ENCODE measurements at places on chromosomes 2 and 18.

GRCh38 chr2:184599872-184600222 is 1.5 kb downstream of the ZNF804A start:
- no peak for DNase-seq

DNA sequence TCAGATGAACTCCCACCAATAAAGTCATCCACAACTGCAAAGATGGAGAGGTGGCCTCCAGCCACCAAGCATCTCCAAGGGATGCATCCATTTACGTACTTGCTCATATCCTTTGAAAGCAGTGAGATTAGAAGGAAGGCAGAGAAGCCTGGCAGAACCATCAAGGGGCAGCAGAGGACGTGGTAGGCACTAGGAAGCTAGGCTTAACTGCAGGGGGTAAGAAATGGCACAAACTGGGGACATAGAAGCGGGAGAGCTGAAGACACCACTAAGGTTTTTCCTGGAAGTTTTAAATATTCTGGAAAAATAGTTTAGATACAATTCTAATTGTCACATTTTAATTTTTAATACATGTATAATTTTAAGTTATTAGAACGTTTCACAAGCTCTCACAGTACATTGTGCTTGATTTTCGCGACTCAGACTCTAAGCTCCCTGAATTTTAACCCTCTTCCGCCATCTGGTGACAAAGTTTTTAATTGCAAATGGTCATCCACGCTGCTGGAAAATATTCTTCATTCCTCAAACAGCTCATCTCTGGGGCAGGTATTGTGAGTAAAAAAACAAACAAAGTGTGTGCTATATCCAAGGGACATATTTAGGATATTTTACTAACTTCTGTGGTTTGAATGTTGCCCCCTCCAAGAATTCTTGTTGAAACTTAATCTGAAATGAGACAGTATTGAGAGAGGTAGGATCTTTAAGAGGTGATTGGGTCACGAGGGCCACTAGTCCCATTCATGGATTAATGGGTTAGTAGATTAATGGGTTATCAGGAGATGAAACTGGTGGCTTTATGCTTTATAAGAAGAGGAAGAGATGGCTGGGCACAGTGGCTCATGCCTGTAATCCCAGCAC is 1.6 kb upstream of the PSTPIP2 start:
- peak; percentile 65 for DNase-seq

DNA sequence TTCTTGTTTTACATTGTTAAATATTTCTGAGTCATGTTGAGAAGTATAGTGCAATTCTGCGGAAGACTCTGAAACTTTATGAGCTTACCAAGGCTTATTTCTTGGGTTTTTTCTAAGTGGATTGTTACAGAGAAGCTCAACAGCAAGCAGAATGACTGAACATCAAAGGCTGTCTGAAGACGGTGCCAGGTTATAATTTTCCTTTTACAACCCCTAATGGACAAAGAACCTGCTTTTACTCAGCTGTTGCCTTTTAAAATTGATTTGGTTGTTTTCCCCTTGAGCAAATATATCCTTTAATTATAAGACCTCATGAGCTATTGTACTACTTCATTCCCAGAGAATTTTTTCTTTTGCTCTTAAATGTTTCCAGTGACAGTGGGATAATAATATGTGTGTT is 41.6 kb downstream of the LAMA3 start:
- DNase-seq = no peak

DNA sequence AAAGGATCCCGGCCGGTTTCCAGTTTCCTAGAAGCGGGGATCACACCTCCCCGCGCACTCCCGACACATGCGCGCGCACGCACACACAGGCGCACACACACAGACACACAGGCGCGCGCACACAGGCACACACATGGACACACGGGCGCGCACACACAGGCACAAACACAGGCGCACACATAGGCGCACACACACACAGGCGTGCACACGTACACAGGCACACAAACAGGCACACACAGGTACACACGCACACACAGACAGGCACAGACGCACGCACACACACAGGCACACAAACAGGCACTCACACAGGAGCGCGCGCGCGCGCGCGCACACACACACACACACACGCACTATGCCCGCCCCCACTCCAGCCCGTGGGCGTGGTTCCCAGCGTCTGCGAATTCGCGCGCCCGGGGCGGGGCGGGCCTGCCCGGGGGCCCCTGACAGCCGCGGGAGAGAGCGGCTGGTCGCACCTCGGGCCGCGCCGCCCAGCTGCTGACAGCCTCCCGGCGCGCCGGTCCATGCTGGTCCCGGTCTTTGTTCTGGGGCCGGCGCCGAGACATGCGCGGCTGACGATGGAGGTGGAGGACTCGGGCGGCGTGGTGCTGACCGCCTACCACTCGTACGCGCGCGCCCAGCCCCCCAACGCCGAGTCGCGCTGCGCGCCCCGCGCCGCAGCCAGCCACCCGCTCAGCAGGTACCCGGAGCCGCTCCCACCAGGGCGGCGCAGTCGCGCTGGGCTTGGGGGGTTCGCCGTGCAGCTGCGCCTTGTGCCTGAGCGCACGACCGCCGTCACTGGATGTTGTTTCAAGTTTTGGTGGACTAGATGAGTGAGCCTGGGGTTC is at the start of gene ARHGAP28:
Gene ARHGAP28 (plus strand): TSS at position 470 of the 845 bp plus-strand sequence. CDS start 106 bp downstream, at position 576.
- DNase-seq = no peak

GRCh38 chr2:30747206-30747605 is 60.0 kb downstream of the CAPN13 start:
- DNase-seq = no peak

- peak; percentile 25 for DNase-seq
These were observed at the start of gene HOXD3 for GRCh38 chr2:176156807-176157498. HOXD3 (plus strand) TSS chr2:176157307; CDS start chr2:176169115, 11,808 bp downstream.

- no peak for DNase-seq
These were observed 62.8 kb downstream of the NBEAL1 start for GRCh38 chr2:203077451-203077850.

GRCh38 chr2:223824301-223824700 is 13.1 kb downstream of the AP1S3 start:
- DNase-seq = no peak

GRCh38 chr2:36287363-36288275 is 68.0 kb upstream of the CRIM1 start:
- no peak for DNase-seq

GRCh38 chr2:200373973-200374416 is 67.5 kb downstream of the SPATS2L start:
- DNase-seq = no peak

GRCh38 chr18:6757931-6758330 is 28.4 kb downstream of the ARHGAP28 start:
- DNase-seq = no peak

- DNase-seq = no peak
These were observed 110.6 kb downstream of the HNRNPLL start for GRCh38 chr2:38492042-38492615.

DNA sequence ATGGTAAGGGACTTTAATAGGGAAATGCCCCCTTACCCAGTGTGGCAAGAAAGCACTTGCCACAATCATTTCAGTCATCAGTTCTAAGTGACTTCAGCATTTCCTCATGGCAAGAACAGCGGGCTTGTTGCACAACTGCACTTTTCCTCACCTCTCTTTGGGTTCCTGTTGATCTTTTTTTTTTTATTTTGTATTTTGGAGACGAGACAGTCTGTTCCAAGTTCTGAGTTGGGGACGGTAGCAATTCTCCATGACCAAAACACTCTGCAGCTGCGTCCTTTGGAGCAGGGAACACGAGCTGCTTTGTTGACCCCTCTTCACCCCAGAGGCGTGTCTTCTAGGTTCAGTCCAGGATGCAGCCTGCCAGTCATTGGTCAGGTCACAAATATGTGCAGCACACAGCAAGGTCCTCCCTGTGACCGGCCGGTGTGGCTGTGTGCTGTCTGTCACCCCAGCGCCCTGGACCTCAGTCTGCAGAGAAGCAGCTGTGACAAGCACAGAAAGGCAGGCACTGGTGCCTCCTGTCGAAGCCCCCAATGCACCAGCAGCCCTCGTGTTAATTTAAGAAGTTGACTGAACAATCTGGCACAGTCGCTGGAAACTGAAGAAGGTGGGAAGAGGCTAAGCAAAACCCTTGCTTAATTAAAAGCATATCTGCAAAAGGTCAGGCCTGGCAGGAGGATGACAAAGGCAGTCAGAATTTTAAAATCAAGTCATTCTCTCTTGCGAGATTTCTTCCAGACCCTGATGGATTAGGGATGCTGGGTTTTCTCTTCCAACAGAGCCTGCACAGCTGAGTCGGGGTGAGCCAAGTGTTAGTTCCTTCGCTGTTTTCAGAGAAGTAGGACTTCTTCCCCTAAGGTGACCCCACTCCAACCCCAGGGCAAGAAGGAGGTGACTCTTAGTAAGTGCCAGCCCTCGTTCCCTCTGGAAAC is 96.7 kb upstream of the COPS8 start:
- DNase-seq = no peak

- DNase-seq = no peak
These were observed 59.2 kb upstream of the MAP3K20 start for GRCh38 chr2:173016451-173016850.

- DNase-seq = no peak
These were observed 162.1 kb downstream of the LDLRAD4 start for GRCh38 chr18:13380691-13381070.

DNA sequence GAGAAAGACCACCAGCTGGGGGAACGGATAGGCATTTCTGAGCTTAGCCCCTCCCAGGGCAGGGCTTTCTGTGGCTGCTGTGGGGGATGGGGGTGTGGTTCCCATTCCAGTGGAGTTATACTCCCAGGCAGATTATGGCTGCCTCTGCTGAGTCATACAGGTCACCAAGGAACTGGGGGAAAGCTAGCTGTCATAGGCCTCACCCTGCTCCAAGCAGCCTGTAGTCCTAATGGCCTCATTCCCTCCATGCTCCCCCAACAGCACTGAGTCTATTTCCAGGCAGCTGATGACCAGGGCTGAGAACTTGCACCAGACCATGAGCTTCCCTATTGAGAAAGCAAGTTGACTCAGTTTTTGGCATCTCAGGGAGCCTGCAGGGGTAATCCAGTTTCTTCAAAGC is 87.1 kb downstream of the GPR39 start:
- no peak for DNase-seq

DNA sequence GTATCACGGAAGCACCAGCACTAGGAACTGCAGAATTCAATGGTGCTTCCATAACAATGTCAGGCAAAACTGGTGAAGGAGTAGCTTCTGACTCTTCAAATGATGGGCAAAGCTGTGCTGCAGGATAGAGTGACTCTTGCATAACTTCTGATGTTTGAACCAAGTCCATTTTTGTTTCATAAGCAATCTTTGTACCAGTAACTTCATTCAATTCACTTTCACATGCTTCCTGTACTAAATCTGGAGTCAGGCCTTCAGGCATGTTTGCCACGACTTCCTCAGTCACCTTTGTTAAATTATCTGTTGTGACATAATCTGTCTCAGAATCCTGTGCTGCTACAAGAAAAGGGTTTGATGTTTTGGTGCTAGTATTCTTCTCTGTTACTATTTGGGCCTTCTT is 24.0 kb downstream of the RTN4 start:
- DNase-seq = no peak

GRCh38 chr18:28529644-28530043 is 352.7 kb upstream of the CDH2 start:
- no peak for DNase-seq

- no peak for DNase-seq
These were observed 41.8 kb upstream of the GRB14 start for GRCh38 chr2:164662868-164663631.

DNA sequence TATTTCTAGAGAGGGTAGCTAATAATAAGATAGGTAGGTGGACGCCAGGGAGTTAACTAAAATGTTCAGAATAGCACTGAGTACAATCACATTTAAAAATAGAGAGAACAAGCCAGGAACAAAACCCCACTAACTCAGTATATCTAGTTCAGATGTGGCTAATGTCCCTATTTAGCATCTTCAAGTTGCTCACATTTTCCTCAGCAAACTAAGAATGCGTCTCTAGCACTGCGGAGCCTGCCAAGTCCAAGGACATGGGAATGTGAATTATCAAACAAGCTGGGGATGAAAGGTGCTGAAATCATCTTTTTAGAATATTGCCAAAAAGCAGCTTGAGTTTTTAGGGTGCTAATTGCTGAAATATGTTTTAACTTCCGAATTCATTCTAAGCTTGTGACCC is 398.5 kb upstream of the FIGN start:
- no peak for DNase-seq

DNA sequence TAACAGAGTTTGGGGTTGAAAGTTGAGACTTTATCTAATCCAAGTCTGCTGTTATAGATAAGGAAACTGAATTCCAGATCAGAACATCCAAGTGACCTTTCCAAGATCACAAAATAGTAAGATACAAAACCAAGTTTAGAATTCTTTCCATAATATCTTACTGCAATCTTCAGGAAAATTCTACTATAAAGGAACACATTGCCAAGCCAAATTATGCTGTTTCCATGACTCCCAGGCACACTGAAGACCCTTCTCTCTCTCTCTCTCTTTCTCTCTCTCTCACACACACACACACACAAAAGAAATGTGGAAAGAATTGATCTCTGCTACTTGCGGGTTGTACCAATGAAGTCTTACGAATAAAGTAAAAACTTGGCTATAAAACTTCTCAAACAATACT is 398.4 kb downstream of the METTL4 start:
- no peak for DNase-seq

DNA sequence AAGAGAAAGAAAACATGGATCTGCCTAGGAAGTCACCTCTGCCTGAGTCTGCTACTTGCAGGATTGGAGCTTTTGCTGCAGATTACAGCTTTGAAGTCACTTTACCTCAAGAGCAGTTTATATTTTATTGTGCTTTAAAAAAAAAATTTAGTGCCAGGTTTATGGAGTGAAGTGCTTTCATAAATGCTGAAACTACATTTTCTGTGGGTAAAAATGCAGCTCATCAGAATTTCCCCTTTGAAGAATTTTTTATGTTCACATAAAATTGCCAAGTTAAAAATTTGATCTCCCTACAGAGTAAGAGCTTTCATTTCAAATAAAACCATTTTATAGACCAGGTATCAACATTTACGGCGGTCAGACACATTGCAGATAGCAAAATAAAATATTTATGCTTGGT is 25.2 kb downstream of the BCL2L11 start:
- DNase-seq = no peak

DNA sequence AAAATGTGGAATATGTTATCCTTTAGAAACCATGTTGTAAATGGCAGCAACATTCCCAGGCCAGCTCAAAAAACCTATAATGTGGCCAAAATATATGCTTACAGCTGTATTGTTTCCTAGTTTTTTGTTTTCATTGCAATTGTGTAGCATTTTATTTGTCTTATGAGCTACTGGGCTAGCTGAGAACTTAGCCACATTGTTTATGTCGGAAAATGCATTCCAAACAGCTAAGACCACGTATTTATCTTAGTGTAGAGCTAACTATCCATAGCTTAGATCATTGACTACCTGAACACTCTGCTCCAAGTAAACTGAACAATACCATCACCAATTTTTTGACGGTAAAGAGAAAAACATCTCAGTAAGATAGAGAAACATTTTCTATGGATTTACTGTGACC is 38.4 kb downstream of the METAP1D start:
- no peak for DNase-seq

GRCh38 chr2:156486147-156486546 is 50.0 kb downstream of the GPD2 start:
- no peak for DNase-seq

DNA sequence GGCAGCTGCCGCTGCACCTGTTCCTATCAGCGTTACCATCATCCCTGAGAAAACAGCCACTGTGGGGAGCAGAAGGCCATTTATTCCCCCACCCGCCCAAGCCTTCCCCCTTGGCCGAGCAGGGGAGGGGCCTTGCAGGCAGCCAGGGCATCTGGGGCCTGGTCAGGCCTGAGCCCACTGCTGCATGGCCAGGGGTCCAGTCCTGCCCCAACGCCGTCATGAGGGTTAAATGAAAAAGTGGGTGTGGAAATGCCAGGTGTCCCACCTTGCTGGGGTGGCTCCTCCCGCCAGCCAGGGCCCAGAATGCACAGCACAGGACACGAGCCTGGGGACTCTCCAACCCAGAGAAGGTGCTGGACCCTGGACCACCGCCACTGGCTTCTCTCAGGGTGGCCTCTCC is 14.2 kb downstream of the ANO7 start:
- DNase-seq = no peak

Data from NCI-H446 (cell line).